NCI-H1436 treated with DMSO at 0.1 percent for 48 hours (cell line): ENCODE measurements at places on chromosomes 13 and 19.

GRCh38 chr13:103730407-103730806 is 664.2 kb upstream of the SLC10A2 start:
- DNase-seq: no peak

- no peak for DNase-seq
Observed at GRCh38 chr13:27137759-27138158, 33.9 kb downstream of the USP12 start.

DNA sequence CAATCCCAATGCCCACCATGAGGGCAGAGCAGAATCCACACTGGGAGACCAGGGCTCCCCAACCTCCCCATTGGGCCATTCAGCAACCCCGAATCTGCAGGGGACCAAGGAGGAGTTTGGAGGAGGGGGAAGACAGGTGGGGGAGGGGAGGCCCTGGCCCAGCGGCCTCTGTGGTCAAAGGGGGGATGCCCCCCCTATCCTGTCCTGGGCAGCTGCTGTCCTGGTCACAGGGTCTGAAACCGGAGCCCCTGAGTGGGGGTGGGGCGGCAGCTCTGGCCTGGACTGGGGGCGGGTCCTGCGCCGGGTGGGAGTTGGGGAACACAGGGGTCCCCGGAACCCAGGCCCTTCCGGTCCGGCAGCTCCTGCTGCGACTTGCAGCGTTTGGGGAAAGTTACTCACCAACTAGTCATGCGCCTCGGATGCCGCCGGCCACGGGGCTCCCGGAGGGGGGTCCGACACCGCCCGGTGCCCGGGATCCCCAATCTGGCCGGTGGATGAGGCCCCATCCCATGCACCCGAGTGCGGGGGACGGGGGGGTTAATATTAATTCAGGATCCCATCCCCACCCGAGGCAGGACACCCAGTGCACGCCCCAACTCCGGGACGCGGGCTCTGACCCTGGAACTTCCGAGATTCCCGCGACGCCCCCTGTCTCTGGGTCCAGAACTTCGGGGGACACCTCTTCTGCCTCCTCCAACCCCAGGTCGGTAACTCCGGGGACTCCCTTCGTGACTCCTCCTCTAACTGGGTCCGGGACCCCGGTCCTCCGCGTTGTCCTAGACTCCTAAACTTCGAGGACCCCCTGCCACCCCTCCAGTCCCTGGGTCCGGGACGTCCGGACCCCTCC is 872 bp downstream of the HOMER3 start:
- no peak for DNase-seq

DNA sequence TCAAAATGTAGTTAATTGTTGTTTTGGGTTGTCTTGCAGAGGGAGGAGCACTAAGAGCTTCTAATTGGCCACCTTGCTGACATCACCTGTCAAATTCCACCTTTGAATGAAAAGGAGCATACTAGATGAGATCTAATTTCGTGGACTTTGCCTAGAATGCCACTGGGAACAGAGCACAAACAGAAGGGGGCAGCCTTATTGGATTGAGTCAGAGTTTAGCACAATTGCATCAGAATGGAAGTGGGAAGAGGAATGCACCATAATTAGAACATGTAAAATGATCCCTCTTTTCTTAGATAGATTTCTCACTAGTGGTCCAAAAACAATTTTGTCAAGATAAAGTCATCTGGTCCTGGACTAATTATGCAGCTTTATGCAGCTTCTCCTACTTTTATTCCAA is 1552.2 kb downstream of the PCDH9 start:
- DNase-seq: no peak

- DNase-seq: no peak
Observed at GRCh38 chr13:94542917-94543316, 53.0 kb downstream of the TGDS start.
